NCI-H524 treated with DMSO at 0.1 percent for 48 hours (cell line): ENCODE measurements at places on chromosomes 6 and 20.
A peak's percentile ranks its signal among the peaks of the same experiment; 100 is the strongest.

DNA sequence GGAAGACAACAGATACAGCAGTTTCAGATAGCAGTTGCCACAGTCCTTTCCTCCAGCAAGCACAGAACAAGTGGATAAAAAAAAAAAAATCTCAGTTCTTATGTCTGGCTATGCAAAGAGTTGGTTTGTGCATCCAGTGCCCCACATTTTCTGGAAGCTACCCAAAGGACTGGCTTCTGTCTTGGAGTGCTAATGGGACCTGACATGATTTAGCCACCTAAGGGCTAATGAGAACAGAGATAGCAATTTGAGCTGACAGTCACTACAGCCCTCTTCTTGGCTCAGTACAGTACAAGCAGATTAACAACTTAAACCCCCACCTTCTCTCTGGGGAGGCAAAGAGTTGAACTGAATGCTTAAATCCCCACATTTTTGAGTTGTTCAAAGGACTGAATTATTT, 976.8 kb downstream of the TBC1D32 start:
- no peak for DNase-seq

DNA sequence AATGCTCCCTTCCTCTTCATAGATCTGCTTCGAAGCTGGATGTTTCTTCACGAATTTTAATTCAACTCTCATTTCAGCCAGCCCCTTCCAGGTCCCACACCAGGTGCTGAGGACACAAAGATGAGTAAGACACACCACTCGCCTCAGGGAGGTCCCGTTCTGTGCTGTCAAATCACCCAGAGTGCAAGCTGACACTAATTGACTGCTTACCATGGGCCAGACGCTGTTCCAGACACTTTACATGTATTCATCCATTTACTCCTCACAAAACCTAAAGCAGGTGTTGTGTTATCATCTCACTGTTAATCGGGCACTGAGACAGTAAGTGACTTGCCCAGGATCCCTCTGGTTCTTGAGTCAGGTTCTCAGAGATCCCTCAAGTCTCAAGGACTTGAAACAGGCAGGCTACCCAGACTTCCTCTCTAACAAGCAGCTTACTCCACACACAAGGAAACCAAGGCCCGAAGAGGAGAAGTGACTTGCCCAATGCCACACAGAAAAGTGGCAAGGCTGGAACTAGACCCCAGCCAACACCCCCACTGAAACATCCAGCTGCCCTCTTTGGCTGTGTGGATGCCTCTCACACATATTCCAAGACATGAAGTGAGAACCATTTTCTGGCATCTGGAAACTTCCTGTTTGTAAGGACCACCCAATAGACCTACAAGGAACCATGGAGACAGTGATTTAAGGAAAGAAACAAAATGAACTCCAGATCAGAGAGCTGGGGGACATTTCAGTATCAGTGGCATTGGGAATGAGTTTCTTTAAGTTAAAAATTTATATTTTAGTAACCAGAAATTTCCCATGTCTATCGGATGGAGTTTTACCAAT, 174.5 kb downstream of the CDC5L start:
- no peak for DNase-seq

GRCh38 chr6:19857703-19858102, 20.5 kb downstream of the ID4 start:
- no peak for DNase-seq

DNA sequence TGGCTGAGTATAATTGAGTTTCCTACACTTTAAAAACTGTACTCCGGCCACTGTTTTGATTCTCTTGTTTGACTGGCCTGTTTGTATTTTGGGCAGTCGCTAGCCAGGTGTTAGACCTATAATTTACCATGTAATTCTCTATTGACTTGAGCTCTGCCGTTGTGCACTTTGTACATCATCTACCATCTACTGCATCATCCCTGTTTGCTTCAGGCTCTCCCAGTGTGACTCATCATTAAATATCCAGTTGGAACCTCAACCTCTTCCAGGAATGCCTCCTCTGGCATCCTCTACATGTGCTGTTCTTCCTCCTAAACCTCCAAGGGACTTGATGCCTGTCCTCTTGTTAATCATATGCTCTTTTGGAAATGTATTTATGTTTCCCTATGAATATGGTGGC, 72.3 kb downstream of the FARS2 start:
- no peak for DNase-seq

DNA sequence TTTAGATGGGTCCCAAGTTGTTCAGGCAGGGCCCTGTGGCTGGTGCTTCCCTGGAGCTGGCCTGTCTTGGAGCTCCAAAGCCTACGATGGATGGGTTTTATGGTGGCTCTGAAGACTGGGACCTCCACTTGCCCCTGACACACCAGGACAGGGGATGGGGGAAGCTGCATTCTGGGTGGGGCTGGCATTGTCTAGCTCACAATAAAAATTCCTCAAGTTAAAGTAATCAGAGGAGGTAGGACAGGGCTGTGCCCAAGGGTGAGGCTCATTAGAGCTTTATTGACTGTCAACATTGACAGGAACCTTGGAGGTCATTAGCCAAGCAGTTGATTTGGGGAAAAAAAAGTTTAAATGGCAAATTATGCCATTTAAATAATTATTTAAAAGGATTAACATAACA, 35.7 kb downstream of the TFAP2C start:
- DNase-seq = no peak

DNA sequence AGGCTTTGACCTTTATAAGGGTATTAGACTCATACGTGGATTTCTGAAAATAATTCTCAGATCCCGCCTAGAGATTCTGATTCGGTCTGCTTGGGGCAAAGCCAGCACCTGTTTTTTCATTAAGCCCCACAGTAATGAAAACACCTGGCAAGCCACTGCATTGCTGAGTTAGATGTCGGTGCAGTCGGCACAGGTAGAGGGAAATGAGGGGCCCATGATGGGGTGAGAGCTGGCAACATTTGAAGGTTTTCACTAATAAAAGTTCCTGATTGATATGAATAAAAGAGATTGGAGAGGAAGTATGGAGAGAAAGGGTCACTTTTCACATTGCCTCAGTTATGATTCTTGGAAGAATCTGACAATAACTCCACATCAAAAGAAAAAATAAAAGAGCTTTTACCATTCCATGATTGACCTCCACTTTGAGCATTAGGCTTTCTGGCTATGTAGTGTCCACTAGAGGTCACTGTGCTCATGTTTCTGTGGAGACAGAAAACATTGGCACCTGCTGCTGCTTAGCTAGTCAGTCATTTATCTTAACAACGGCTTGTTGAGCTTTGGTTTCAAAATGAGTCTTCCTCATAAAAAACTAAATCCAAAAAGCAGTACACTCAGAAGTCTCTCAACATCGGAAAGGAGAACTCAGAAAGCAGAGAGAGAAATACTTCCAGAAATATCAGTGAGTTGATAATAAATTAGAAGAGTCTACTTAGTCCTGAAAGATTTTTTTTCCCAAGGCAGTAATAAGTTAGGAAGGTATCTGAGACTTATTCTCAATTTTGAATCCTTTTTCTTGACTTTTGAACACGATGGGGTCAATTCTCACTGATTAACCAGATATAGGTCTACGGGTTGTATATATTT, 53.3 kb upstream of the KLHL31 start:
- no peak for DNase-seq

DNA sequence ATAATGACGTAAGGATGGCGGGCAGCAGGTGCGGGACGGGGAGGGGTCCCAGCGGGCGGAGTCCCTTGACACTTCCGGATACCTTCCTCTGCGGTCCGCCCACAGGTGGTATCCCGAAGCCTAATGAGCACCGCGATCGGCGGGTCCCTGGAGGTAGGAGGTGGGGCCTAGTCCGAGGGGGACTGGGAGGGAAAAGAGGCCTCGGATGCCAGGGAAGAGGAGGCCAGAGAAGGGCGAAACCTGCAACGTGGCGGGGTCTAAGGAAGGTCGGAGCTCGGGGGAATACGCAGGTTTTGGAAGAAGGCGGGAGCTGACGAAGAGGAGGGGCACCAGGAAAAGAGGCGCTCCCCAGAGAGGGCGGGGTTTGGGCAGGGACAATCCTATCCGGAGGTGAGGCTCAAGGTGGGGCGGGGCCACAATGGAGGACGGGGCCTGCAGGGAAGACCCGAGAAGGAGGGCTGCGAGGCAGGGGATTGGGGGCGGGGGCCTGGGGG, 3.7 kb downstream of the PRSS16 start:
- DNase-seq = peak; percentile 67

- no peak for DNase-seq
Measured at GRCh38 chr6:33957131-33957891, 153.5 kb upstream of the MLN start.

DNA sequence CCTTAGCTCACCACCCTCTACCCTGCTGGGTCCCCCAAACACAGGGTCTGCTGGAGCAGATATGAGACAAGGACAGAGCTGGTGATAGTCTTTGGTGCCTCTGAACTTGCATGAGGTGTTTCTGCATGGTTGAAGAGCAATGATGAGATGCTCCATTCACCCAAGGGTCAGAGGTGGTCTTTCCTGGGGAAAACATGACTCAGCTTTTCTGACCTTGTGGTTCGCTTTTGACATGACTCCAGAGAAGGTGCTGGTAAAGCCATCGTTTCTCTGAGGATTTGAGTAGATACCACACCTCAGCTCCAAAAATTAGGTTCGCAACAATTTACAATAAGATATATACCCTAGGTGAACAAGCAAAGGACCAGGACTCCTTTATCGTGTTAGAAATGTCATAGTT, 304.8 kb downstream of the DHX35 start:
- no peak for DNase-seq

DNA sequence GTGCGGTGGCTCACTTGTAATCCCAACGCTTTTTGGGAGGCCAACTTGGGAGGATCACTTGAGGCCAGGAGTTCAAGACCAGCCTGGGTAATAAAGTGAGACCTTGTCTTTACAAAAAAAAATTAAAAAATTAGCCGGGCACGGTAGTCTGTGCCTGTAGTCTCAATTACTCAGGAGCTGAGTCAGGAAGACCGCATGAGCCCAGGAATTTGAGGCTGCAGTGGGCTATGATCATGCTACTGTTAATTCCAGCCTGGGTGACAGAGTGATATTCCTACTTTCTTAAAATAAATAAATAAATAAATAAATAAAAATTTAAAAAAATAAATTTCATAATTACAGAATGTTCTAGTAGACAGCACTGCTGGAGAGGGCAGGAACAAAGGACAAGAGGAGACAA, 62.4 kb downstream of the DST start:
- no peak for DNase-seq

DNA sequence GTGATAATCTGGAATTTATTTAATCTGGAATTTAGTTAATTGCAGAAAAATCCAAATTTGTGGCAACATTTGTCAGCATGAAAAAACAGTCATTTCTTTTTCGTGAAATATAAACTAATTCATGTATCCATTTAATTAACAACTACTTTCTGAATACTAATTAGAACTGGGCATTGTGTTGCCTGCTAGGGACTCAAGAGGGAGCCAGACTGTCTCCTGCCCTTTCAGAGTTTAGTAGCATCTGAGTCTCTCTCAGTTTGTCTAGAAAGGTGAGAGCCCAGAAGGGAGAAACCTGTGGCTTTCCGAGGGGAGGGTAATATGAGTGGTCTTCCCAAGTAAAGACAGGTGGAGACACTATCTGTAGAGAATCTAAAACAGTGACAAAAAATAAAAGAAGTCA, 210.9 kb upstream of the HDDC2 start:
- no peak for DNase-seq

- DNase-seq = no peak
Measured at GRCh38 chr6:22657352-22657980, 88.1 kb downstream of the HDGFL1 start.

DNA sequence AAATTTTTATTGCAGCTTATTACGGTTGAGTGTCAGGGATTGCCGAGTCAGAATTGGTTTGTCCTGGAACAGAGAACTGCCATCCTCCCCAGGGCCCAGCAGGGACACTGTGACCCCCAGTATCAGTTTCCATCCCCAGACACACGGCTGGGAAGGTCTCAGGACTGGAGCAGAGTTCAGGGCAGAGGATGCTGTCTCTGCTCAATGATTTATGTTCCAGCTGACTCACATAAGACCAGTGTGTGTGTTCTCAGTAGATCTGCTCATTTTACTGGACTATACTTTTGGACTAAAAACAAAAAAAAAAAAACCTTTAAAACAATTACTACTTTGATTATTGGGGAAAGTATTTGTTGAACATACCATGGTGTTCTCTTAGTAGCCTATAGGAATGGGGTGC, 44.2 kb downstream of the FNDC1 start:
- DNase-seq = no peak

DNA sequence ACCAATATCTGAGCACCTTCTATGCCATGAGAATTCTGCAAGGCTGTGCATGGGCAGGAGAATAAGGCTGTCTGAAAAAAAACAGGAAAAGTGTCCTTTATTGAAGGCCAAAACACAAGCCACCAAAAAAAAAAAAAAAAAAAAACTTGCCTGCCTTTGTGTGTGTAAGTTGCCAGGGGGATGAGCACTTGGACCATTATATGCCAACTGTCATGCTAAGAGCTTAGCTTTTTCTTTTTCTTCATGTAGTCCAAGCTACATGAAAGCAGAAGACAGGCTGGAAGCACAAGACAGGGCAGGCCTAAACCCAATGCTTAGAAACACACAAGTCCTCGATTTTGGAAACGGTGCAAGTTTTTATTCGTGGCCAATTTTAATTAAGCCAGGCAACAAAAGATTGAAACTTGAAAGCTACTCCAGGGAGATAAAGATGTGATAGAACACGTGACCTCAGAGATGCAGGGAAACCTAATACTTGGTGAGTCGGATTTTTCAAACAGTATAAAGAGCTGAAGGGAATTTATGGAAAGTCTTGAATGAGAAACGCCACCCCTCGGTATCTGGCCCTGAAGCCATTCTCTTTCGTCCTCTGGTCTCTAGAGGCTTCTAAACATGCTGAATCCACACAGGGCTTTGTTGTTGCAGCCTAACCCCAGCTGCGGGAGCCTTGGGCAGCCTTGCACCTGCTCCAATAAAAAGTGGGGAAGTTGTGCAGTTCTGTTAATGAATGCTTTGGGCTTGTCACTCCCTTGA, 8.6 kb downstream of the BMP7 start:
- DNase-seq = no peak

- no peak for DNase-seq
Measured at GRCh38 chr6:35275744-35276260, 16.3 kb downstream of the ZNF76 start.

DNA sequence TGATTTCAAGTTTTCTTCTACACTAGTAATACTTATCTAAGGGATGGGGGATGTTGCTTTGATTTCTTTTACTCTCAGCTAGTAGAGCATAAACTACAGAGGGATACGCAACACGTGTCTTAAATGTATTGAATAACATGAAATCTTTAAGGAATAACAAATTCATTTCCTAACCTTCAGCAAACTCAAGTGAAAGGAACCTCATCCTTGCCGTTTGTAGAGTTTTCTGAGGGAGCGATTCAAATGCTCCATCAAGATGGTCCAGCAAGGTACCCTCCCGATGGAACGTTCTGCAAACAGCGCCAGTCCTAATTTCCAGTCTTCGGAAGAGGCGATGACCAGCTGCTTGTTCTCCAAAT, 95.4 kb upstream of the RIN2 start:
- DNase-seq = no peak

- DNase-seq = no peak
Measured at GRCh38 chr20:44126445-44126844, 60.5 kb downstream of the JPH2 start.
